Occipital lobe (tissue), 3 donors: ENCODE measurements at places on chromosomes 11 and 22.

- DNase-seq, result no peak
Measured at GRCh38 chr11:69018924-69019323, 5.9 kb upstream of the MRGPRF start.

DNA sequence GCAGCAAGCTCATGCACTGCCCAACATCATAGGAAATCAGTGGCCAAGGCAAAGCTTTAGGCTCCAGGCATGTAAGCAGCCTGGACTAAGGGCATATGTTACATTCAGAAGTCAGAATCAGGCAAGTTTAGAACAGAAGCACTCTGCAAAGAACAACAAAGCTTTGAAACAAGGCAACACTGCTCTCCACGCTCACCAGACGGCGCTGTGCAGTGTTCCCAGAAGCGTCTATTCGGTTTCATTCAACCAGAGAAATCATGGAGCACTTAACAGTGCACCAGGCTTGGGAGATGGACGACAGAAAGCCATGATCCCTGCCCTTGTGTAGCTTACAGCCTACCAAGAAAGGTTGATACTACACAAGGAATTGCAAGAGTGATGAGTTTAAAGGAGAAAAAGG, 555.8 kb downstream of the BUD13 start:
- DNase-seq, result no peak

- DNase-seq, result no peak
Measured at GRCh38 chr22:47715866-47716578, 953.6 kb downstream of the TBC1D22A start.

DNA sequence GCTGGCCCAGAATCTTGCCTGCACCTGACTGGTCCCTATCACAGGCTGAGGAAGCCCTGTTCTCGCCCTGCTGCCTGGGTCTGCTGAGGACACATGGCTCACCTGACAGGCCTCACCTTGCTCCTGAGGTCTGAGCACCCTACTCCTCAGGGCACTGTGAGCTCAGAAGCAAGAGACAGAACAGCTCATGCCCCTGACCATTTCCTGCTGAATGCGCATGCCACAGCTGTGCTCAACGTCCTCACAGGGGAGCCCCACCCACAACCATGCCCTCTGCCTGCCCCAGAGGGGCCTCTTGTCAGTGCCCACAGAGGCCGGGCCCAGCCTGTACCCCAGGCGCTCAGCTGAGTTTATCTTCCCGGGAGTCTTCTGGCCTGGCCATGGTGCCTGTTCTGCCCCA, 2.8 kb upstream of the TSPO start:
- no peak for DNase-seq

DNA sequence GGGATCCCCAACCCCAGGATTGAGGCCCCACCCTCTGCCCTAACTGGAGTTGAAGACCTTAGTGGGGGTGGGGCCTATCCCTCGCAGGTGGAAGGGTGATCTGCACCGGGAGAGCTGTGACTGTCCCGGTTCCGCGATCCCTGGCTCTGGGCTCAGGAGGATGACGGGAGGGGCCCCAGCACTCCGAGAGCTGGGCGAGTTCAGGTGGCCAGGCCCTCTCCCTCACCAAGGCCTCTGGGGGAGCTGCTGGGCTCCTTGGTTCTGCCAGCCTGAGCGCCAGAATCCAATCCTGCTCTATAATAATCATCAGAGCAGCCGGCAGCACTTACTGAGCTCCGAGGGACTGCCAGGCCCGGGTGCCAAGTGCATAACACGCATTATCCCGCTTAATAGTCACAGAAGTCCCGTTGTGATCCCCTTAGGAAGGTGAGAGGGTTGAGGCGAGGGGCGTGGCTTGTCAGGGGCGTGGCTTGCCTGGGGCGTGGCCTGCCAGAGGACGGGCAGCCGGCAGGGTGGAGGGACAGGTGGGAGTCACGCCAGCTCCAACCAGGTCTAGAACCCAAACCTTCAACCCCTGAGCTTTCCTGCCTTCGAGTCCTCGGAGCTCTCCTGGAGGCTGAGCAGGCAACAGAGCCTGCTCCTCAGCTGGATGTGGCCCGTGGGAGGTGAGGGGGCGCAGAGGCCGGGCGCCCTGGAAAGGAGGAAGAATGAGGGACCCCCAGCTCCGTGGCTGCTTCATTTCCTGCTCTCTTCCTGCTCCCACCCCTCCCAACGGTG, 7.3 kb upstream of the SYT7 start:
- DNase-seq, result no peak

DNA sequence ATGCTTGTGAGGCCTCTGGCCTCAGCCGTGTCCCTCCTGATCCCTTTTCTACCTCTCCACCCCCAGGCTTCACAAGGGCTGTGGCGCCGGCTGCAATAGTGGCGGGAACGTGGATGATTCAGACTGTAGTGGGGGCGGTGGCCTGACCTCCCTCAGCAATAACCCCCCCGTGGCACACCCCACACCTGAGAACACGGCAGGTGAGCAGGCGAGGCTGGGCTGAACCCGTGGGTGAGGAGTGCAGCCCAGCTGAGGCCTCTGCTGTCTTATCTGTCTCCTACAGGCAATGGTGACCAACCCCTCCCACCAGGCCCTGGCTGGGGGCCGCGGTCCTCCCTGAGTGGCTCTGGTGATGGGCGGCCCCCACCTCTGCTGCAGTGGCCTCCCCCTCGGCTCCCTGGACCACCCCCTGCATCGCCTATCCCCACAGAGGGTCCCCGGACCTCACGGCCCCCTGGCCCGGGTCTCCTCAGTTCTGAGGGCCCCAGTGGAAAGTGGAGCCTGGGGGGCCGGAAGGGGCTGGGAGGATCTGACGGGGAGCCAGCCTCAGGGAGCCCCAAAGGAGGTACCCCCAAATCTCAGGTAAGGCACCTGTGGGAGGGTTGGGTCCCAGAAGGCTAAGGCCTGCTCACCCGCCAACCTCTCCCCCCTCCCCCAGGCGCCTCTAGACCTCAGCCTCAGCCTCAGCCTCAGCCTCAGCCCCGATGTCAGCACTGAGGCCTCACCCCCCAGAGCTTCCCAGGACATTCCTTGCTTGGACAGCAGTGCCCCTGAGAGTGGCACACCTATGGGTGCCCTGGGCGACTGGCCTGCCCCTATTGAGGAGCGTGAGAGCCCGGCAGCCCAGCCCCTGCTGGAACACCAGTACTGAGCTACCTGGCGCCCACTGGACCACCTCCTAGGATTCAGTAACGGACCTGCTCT, 1.5 kb upstream of the SIPA1 start:
- DNase-seq, result no peak
